ENCODE measurements at places on chromosomes 6 and 20.

DNA sequence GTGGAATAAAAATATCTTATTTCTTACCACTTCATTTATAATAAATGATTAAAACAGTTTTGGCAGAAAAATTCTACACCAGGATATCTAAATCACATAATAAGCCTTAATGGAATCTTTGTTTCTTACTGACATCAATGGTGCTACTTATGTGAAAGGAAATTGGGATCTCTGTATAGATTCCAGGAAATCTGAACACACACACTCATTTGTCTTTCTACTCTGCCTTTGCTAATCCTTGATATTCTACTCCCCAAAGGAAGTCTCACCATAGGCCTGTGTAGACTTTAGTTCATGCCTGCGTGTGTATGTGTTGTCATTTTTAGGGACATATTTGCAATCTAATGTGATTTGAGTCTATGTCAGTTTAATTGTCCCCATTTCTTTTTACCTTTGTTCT is 7.9 kb downstream of the ADGRB3 start:
- DNase-seq: no peak

GRCh38 chr6:167056370-167056769 is 57.2 kb downstream of the CEP43 start:
- DNase-seq: no peak

DNA sequence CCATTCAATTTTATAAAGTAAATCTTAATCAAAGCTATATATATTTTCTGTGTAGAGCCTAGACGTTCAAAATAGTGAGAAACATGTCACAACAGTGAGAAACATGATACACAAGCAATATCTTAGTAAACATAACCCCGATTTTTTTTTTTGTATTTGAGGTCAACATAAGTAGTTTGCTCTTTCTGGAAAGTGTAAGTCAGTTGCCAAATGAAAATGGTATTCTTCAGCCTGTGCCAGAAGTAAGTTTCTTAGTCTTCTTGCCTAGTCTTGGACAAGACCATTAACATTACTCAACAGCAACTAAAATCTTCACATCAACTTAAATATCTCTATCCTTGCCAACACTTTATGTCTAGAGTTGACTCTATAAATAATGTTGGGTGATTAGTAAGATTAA is 59.7 kb downstream of the METTL24 start:
- no peak for DNase-seq

GRCh38 chr6:28266962-28267694 is at the start of gene ZSCAN26:
Gene ZSCAN26 (plus strand): TSS chr6:28267143. CDS start chr6:28271920, 4,777 bp downstream.
- peak; percentile 59 for DNase-seq

GRCh38 chr6:124479991-124480430 is 482.2 kb upstream of the RNF217 start:
- DNase-seq: no peak

DNA sequence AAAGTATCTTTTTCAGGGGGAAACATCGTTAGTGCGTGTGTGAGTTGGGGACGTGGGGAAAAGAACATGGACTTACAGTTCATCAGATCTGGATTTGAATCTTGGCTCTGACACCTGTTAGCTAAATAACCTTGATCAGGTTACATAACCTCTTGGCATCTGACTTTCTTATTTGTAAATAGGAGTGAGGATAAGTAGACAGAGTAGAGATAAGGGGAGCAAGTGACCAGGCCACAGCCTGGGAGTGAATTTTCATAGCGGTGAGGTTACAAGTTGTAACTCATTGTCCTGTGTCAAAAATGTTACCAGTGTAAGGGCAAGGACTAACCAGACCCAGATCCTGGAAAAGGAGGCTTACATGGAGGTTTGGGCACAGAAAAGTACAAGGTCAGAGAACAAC is 733.5 kb upstream of the MMS22L start:
- no peak for DNase-seq

DNA sequence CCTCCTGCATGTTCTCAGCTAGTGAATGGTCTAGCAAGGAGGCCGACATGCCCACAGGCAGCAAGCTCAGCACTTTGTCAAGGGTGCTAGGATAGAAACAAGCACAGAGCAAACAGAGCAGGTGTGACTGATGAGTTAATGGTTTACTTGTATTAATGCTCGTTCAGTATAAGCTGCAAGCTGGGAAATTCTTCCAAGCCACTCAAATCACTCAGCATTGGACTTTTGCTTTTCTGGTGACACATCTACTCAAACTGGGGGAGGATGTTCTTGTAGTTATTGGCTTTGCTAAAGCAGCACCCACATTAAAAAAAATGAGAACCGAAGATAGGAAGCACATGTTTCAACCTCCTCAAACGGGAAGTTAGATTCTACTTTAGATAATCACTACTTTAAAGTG is 43.1 kb upstream of the NEDD9 start:
- DNase-seq: no peak

DNA sequence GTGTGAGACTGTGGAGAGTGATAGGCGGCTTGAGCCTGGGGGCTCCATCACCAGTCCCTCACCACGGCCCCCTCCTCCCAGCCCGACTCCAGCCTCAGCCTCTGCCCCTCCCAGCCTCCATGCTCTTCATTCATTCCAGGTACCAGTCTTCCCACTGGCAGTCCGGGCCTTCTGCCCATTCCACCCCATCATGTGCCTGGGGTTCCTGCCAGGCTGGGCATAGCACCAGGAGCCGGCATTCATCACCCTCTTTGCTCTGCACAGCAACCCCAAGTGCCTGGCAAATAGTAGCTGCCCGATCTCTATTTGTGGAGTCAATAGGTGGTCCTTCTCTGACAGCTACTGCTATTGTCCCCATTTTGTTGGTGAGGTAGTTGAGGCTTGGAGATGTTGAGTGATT is 39.6 kb upstream of the GTSF1L start:
- DNase-seq: no peak

DNA sequence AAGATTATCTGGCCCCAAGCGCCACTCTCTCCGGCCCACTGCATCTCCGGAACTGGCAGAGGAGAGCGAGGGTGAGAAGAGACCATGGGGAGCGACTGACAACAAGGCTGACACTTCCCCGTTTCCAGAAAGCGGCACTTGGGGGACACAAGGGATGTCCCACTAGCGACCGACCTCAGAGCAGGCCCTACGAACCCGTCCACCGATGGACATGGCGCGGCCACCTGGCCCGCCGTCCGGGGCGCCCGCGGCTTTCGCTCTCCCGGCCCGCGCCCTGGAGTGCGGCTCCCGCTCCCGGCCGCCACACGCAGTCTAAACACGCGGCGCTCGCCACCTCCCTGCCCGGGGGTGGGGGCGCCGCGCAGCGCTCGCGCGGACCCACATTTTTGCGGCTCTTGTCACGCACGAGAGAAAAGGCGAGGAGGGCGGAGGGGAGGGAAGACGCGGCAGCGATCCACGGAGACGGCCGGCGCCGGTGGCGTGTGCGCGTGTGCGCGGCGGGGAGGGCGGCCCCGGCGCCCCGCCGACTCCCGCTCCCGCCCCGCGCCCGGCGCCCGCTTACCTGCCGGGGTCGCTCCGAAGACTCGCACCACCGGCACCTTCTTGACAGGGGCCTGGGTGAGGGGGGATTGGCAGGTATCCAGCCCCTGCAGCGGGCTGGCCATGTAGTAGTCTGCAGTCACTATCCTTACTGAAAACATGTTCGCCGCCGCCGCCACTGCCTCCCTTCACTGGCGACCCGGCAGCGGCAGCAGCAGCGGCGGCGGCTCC is 645 bp downstream of the REV3L start:
- no peak for DNase-seq

DNA sequence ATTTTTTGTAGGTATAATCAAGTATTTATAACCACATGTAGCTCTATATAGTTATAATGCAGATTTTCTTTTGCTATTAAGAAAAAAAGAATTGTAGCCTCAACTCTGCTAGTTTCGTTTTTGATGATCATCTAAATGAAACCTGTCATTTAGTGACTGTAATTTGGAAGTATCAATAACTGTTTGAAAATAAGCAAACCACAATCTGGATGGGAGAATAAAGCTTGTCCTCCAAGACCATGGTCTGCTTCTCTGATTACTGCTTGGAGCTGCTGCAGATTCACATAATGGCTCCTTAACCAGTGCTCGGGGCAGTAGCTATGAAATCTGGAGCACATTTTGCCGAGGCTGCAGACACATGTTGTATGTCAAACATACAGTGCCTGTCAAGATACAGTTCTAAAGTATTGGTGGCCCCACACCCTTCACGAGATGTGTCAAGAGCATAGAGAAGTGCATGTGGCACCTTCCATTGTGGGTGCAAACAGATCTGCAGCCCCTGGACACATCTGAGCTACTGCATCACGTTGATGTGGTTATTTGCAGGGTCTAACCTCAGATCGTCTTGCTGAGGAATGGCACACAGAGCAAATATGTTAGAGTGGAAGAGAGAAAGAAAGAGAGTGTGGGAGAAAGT is 255.7 kb upstream of the SUPT3H start:
- DNase-seq: no peak

DNA sequence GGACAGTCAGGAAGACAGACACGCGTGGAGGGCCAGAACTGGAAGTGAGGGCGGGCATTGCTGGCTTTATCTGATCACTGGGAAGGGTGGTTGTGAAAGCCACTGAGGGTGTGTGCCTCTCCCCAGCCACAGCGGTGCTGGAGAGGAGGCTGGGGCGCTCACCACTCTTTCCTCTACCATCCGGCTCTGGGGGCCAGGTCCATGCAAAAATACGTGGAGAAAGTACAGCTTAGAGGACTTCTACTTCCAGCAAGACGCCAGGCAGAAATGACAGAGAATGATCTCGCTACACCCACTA is 148.8 kb upstream of the RPS6KA2 start:
- no peak for DNase-seq

- DNase-seq: no peak
These were observed 67.6 kb downstream of the ZNF831 start for GRCh38 chr20:59231124-59231804.

DNA sequence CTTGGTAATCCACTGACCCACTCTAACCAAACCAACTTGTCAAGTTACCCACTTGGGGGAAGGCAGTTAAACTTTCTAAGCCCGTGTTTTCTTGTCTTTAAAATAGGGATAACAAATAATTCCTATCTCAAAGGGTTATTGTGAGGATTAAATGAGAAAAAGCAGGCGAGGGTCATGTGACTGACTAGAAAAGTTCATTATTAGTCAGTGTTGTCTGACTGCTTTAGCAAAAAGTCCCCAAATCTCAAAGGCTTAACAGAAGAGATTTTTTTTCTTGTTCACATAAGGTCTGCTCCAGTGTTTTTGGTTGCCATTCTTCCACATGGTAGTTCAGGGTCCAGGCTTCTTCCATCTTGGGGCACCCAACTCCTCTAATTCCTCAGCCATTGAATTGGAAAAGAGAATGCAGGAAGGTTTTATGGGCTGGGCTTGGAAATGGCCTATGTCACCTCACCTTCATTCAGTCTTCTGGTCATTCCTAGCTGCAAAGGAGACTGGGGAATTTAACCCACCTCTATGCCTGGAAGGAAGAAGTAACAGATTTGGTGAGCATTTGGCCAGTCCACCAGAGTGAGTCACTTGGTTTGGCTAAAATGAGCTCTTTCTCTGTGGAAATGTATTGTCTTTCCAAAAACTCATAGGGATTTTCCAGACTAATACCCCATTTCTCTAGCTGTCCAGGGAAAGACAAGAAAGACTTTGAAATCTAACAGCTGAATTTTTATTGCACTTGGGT is 77.0 kb downstream of the CAP2 start:
- DNase-seq: no peak

DNA sequence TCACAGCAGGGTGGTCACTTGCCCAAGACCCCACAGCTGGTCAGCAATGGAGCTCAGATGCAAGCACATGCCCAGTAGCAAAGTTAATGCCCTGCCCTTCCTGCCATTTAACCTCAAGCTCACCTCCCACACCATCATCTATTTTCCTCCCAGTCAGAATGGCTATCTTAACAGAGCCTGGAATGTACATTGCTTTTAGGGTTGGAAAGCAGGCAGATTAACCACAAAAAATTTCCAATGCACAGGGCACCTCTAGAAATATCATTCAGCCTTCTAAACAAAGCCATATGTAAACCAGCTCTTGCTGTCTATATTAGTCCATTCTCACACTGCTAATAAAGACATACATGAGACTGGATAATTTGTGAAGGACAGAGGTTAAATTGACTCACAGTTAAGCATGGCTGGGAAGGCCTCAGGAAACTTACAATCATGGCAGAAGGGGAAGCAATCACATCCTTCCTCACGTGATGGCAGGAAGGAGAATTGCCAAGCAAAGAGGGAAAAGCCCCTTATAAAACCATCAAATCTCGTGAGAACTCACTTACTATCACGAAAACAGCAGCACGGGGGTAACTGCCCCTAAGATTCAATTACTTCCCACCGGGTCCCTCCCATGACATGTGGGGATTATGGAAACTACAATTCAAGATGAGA is 106.9 kb downstream of the FYN start:
- no peak for DNase-seq

GRCh38 chr6:118203545-118203944 is 296.5 kb downstream of the SLC35F1 start:
- DNase-seq: no peak

- DNase-seq: no peak
These were observed 73.0 kb downstream of the FARS2 start for GRCh38 chr6:5334341-5334740.

GRCh38 chr6:20533746-20534294 is 437 bp upstream of the CDKAL1 start:
- DNase-seq: no peak

DNA sequence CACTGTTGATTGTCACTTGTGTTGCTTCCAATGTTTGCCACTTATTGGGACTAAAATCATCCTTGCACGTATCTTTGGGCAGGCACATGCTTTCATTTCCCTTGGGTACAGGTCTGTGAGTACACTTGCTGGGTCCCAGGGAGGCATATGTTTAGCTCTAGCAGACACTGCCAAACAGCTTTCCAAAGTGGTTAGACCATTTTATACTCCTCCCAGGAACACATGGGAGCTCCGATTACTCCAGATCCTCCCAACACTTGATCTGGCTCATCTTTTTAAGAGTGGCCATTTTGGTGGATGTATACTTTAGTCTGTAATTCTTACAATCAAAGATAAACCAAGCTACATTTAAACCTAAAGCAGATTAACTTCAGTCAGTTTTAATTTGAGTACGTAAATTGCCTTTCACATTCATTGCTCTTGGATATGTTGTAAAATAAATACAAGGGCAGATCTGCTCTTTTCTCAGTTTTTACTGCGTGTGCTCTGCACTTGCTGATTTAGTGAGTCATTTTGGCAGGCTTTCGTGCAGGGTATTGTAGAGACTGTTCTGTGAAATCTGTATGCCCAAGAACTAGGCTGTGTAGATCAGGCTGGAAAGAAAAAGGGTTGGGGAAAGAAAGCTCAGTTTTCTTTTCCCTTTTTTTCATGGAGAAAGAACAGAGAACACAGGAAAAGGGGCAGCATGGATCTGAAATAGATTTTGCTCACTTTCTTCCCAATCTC is 19.5 kb downstream of the SLC22A1 start:
- no peak for DNase-seq

- DNase-seq: no peak
These were observed 8.2 kb downstream of the CYB5R4 start for GRCh38 chr6:83867527-83868161.

- no peak for DNase-seq
These were observed 390.9 kb downstream of the MMUT start for GRCh38 chr6:49072146-49072545.

DNA sequence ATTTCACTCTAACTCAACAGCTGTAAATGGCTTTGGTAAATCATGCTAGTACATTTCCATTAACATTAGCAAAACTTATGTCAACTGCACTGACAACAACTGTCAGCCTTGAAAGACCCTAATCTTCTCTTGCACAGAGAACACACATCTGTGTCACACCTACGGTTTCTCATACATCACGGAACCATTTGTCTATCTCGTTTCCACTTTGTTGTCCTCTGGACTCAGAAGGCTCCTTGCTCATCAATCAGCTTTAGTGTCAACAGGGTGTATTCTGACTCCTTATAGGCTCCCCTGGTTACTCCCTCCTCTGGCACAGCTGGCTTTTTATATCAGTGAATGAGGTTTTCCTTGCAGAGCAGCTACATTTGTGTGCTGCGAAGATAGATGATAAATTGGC is 49.3 kb downstream of the CD83 start:
- DNase-seq: no peak
